ENCODE measurements at places on chromosomes 16 and 17.
A peak's percentile ranks its signal among the peaks of the same experiment; 100 is the strongest.

DNA sequence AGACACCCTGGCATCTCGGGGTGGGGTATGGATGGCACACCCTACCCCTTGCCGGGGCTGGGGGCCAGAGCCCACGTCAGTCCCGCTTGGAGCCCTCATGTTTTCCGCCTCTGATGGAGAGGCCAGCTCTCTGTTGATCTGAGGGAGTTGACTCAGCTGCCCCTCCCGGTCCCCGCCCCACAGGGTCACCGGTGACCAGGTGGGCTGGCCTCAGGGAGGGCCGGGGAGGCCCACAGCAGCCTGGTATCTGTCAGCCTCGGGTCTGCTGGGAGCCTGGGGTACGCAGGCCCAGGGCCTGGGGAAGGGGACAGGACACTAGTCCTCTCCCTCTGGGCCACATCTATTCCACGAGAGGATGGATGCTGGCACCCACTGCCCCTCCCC is 109.5 kb upstream of the CIBAR2 start:
- DNase-seq, result no peak

GRCh38 chr17:8192070-8192815 is 2.3 kb upstream of the BORCS6 start:
- peak; percentile 99 for DNase-seq

DNA sequence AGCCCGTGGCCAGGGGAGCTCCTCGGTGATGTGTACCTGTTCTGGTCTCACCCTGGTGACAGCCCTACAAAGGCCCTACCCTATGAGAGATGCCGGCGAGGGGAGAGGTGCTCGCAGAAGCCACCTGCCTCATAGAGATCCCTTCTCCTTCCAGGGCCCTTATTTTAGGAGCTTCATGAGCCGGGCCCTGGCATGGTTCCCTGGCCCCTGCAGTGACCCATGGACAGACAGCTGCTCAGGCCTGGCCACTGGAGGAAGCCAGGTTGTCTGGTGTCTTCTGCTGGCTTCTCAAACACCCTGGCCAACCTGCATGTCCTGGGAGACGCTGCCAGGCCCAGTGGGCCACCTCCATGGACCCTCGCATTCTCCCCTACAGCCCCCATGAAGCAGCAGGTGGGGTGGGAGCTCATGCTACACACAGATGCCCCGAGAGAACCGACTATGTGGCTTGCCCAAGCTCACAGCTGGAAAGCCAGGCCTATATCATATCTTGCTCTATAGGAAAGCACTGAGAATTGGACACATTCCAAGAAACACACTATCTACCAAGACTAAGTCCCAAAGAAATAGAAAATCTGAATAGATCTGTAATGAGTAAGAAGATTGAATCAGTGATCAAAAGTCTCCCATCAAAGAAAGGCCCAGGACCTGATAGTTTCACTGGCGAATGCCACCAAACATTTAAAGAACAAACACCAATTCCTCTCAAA is 7.2 kb upstream of the AATK start:
- DNase-seq, result no peak

GRCh38 chr16:69443927-69444631 is 19.7 kb downstream of the CYB5B start:
- DNase-seq, result no peak

- DNase-seq, result peak; percentile 12
Measured at GRCh38 chr17:56979091-56979480, 1.2 kb downstream of the SCPEP1 start.

- no peak for DNase-seq
Measured at GRCh38 chr17:17767154-17767869, 69.5 kb downstream of the SREBF1 start.

DNA sequence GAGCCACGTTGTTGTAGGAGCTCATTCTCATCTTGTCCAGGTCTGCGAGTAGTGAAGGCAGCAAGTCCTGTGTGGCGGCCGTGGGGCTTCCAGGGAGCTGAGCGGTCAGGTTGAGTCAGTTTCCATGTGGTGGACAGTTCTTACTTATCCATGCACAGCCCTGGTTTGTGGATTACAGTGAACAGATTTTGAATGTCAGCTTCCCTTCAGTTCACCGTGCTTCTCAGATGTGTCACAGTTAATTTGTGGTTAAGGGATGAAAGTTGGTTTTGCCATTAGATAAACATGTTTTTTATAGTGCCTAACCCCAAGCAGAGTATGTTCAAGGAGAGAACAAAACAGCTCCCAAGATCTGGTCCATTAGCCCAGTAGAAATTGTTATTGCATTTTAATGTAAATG is 103.1 kb downstream of the RPTOR start:
- DNase-seq, result no peak

GRCh38 chr17:11805952-11806351 is 191.3 kb downstream of the ZNF18 start:
- DNase-seq, result no peak

- DNase-seq, result no peak
Measured at GRCh38 chr16:77807021-77807420, 18.7 kb downstream of the VAT1L start.

GRCh38 chr16:4801051-4801961 is 1.1 kb downstream of the ROGDI start:
- DNase-seq, result no peak

- DNase-seq, result no peak
Measured at GRCh38 chr16:88678224-88678979, 7.9 kb downstream of the SNAI3 start.

DNA sequence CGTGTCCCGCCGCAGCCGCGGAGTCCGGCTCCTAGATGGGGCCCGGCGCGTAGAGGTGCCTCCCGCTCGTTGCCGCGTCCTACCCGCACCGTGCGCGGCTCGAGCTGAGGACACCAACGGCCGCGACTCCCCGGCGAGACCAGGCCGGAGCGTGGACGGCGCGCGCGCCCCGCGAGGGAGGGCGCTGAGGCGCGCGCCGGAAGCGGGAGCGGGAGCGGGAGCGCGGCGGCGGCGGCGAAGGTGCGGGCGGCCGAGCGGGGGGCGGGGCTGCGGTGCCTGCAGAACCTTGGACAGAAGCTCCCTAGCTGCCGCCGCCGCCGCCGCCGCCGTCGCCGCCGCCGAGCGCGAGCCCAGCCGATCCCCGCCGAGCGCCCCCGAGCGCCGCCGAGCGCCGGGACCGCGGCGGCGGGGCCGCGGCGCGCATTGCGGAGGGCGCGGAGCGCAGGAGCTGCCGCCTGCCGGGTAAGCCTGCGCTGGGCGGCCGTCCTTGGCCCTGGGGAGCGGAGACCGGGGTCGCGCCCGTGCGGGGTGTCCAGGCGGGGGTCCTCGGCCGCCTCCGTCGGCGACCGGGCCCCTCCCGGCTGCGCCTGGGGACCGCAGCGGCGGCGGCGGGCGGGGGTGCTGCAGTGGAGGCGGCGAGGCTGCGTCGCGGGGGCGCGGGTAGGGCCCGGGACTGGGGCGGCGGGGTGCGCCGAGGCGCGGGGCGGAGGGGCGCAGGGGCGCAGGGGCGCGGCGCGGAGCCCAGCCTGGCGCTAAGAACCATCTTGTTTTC is at the start of gene CDK5R1:
Gene CDK5R1, plus strand, starts transcription at position 293 of the 772 bp plus-strand sequence. CDS start 628 bp downstream, outside the sequence.
- peak; percentile 63 for DNase-seq

GRCh38 chr16:74322301-74322710 is 25.7 kb downstream of the PSMD7 start:
- DNase-seq, result no peak

GRCh38 chr17:75785016-75785890 is 647 bp downstream of the UNK start:
- DNase-seq, result peak; percentile 83

DNA sequence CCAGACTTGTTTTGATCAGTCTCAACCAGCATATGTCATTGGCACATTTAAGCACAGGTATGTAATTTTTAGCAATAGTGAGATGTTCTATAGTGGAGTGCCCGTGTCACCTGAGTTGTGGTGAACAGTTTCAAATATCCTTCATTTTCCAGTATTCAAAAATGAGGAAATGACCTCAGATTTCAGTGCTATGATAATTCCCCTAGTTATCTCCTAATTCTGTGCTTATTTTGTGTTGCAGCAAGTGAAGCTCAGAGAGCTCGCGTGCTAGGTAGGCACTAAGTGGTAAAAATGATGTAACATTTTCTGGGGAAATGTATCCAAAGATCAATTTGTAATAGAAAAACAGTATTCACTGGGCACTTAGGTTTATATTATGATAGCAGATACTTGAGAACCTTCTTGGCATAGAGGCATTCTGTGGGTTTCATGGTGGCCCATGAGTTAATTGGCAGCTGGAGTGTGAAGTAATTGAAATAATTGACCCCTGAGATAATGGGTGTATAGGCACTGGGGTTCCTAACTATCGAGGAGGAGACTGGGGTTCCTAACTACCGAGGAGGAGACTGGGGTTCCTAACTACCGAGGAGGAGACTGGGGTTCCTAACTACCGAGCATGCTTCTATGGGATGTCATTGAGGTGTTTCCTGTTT is 159.1 kb downstream of the PRKCA start:
- DNase-seq, result no peak

GRCh38 chr17:2755891-2756724 is 6.7 kb upstream of the CCDC92B start:
- peak; percentile 24 for DNase-seq

GRCh38 chr16:17106243-17106791 is 364.4 kb downstream of the XYLT1 start:
- DNase-seq, result no peak

GRCh38 chr17:1362964-1363363 is 37.1 kb downstream of the YWHAE start:
- DNase-seq, result no peak

- DNase-seq, result no peak
Measured at GRCh38 chr17:32277284-32277683, 11.7 kb downstream of the RHBDL3 start.

- no peak for DNase-seq
Measured at GRCh38 chr16:84537491-84538151, 33.2 kb upstream of the MEAK7 start.

DNA sequence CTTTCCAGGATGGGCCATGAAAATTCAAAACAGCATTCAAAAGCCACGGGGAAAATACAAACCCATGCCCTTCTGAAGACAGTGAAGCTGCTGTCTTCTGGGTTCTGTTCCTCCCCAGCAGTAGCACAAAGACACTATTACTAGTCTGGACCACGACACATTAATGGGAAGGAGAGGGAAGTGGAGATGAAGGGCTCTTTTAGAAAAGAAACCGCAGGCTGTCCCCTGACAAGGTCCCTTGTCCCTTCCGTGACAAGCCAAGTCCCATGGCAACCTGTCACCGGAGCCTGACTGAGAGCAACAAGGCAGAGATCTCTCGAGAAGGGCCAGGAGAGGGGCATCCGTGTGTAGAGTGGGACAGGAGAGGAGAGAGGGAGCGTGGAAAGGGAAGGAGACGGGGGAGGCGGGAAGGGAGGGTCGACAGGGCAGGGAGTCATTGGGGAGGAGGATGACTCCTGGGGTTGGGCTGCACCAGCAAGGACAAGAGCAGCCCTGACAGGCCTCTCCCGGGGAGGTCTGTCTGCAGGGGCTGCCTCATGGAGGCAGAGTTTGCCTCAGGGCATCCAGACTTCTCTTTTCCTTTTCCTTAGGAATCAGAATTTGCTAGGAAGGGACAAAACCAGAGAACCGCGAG is 436.2 kb downstream of the SLC39A11 start:
- DNase-seq, result peak; percentile 9

- DNase-seq, result peak; percentile 97
Measured at GRCh38 chr16:20611350-20611902, 35.3 kb upstream of the ACSM2B start.

DNA sequence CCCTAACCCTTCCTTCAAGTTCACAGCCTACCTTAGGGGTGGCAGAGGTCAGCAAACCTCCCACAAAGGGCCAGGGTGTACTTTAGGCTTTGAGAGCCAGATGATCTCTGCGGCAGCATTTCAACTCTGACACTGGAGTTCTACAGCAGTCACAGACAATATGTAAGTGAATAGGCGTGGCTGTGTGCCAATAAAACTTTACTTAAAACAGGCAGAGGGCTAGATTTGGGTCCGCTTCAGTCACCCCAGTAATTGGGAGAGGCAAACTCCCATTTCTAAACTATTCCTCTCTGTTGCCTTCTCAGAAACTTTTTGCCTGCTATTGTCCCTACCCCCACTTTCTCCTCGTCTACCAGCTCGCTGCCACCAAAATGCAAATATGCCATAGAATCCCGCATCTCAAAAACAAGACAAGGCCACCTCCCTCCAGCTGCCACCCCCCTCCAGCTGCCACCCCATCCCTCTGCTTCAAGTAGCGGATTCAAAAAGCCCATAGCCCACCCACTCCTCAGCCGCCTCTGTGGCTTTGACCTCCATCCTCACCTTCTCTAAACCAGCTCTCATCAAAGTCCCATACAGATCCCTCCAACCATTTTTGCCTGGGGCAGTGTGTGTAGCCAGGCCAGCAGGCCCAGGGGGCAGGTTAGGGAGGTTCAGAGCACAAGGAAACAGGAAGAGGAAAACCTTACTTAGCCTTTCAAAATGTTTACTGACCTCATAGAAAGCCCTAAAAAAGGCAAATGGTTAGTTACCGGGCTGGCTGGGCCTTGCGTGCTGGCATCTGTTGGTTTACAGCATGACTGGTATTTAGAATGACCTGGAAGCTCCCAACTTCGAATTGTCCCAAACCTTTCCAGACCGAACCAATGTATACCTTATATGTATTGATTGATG is 19.9 kb upstream of the DNAH17 start:
- no peak for DNase-seq

DNA sequence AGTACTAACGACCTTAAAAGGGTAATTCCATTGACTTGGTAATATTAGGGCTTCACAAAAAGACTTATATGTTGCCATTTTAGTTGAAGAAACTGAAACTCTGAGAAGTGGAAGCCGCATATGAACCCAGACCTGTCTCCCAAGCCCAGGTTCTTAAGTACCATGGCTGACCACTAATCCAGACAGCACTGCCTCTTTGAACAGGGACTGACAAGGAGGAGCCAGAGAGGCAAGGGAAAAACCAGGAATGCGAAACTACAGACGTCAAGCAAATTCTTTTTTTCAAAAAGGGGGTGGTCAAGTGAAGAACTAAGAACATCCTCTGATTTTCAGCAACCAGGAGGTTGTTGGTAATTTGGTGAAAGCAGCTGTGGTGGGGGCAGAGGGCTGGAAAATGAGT is 15.2 kb downstream of the CYB5D1 start:
- no peak for DNase-seq

DNA sequence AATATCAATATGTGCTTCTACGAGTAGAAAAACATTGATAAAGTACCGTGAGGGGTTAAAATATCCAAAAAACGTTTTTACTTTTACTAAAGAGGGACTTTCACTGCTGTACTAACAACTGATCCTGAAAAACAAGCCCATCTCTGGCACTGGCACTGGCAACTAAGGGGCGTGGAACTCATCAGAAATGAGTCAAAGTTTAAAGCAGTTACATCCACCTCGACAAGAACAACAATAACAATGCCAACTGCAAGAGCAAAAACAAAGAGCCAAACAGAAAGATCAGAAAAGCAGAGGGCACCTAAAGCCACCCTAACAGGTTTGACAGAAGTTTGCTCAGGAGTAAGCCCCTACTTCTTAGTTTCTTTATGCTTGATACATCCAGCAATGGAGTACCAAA is 13.1 kb downstream of the MBTPS1 start:
- DNase-seq, result no peak
